Right cardiac atrium (tissue), 5 donors: ENCODE measurements at places on chromosomes 5 and 9. TPM values are rescaled to one million over a fixed set of nuclear protein-coding genes. Genes with fewer than 3 reads are reported as not detected.

GRCh38 chr9:117787746-117788145, 83.5 kb downstream of the TLR4 start:
- DNase-seq: no peak

GRCh38 chr9:68672215-68672614, 32.8 kb upstream of the PIP5K1B start:
- DNase-seq: no peak

- no peak for DNase-seq
These were observed 211.4 kb downstream of the FSTL4 start for GRCh38 chr5:133400831-133401351.

FSD1L gene
- total RNA-seq: 2.9 TPM

LRRC8A gene
- total RNA-seq: 28.0 TPM

CKMT2 gene
- total RNA-seq: 816 TPM

DNA sequence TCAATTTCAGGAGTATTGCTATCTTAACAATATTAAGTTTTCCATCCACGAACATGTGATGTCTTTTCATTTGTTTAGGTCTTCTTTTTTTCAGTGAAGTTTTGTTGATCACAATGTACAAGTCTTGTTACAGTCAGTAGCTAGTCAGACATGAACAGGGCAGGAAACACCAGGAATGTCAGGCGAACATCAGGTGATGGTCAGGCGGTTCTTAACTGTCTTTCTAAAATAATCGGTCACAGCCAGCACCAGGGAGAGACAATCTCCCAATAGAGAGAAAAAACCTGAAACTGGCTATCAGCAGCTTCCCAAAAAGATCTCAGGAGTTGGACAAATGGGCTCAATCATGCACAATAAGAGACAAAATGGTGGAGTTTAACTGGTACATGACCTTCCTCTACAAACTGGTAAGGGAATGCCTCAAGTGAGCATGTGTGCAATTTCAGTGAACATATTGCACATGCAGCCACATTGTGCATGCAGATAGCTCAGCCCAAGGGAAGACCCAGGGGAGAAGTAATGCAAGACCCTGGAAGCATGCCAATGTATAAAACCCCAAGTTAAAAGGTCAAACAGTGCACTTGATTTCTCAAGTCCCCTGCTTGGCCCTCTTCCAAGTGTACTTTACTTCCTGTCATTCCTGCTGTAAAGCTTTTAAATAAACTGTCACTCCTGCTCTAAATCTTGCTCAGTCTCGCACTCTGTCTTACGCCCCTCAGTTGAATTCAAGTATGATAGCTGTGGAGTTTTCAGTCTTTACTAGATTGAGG, 176.1 kb upstream of the RASEF start:
- peak; percentile 13 for DNase-seq

SPARC gene
- 440 TPM for total RNA-seq

DNA sequence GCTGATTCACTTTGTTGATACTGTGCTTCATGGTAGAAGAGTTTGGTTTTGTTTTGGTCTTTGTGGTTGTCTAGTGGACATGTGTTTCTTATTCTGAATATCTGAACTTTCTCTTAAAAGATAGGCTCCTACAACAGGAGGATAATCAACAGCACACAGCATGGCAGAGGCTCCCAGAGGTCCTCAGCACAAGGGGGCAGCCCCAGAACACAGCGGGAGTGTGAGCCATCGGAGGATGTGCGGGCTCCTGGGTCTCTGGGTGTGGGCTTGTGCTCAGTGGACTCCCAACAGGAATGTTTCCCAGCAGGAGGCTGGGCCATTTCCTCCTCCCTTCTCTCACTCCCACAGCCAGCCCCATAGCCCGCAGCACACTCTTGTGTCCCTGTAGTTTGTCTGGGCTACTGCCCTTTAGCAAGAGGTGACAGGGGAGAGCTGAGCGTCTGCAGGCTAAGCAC, 164.3 kb upstream of the OTULINL start:
- DNase-seq: peak; percentile 76

ACSL6 gene
- total RNA-seq: 6.7 TPM

DNA sequence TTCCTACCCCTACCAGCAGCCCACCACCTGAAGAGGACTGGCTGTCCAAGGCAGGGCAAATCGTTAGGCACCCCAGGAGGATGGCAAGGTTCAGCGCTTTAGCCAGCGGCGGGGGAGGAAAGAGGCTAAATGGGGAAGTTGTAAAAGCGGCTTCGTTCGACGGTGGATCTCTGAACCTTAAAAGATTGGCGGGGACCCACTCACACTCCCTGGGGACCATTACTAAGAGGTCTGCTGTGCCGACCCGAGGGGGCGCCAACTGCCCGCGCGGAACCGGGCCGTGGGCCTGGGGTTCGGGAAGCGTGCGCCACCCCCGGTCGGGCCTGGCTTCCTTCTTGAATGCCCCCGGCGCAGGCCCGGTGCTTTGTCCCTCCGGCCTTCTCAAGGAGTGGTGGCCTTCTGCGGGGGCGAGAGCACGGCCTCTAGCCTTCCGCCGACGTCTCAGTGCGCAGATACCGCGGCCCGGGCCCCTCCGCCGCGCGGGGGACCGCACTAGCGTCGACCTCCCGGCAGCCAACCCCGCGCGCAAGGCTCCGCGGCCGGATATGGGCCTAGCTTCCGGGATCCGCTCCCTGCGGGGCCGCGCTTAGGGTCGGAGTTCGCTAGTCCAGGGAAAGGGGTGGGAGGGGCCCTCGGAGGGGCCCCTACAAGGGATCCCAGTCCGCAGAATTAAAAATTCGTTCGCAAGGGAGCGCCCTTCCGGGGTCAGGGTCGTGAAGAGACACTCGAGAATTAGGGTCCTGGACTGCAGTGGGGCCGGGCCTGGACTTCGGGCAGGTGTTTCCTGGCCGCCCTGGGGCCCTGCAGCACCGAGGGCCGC, 10.5 kb downstream of the NR2F1-AS1 start:
- DNase-seq: peak; percentile 36

EFNA5 gene
- 19.9 TPM for total RNA-seq
